ENCODE measurements at places on chromosomes 2 and 18.

- no peak for DNase-seq
These were observed 197.0 kb upstream of the MEIS1 start for GRCh38 chr2:66237803-66238379.

GRCh38 chr2:128557831-128558241 lies 239.2 kb upstream of the HS6ST1 start:
- no peak for DNase-seq

DNA sequence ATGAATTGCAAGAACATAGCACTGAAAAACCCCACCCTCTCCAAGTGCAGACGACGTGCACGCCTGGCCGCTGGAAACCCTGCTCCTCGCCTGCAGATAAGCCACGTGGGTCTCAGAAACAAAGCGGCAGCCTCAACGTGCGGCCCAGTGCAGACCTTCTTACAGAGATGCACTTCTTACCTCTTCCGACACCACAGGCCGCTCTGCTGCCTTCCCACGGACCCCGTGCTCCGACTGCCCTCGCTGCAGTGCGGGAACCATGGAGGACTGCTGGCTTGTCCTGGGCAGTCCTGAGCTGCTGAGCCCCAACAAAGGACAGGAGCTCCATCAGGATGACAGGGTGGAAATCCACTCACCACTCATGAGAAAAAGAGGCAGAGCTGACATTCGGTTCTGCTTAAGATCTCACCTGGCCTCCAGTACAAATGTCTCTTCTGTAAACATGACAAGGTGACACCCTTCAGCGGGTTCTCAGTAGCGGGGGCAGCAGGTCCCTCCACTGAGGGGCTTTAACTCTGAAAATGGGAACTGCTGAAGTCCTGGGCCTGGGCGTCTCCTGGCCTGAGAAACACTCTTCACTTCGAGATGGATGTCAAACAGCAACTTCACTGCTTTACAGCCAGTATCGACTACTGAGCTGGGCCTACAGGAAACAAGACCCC lies 6.2 kb downstream of the COPS9 start:
- DNase-seq: no peak

DNA sequence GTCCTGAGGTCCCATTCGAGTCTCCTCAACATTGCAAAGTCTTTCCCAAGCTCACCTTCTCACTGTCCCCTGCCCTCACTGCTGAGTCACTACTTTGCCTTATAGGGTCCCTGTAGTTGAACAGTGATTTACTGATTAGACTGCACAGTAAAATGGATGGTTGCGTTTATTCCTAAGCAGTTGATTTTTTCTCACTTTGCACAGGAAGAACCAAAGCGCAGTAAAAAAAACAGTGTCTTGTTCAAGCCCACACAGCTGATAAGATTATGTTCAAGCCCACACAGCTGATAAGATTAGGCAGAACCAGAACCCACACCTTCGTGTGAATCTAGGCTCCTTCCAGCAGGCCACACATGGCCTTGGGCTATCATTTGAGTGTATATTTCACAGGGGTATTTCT lies 215.3 kb upstream of the COPS8 start:
- no peak for DNase-seq

DNA sequence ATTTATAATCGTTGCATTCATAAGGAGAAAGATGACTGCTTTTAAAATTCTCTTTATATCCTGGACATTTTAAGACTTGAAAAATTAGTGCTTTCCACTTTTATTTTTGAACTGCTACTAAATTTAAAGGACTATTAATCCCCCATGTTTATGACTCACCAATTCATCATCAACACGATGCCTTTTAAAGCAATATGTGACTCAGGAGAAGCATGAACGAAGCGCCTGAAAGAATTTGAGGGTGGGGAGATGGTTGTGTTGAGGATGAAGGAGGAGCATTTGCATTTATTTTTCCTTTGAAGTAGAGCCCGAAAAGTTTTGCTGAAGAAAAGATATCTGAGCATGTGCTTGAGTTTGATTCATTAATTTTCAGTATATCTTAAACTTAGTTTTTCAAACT lies 192.2 kb upstream of the LRRTM1 start:
- DNase-seq: no peak

DNA sequence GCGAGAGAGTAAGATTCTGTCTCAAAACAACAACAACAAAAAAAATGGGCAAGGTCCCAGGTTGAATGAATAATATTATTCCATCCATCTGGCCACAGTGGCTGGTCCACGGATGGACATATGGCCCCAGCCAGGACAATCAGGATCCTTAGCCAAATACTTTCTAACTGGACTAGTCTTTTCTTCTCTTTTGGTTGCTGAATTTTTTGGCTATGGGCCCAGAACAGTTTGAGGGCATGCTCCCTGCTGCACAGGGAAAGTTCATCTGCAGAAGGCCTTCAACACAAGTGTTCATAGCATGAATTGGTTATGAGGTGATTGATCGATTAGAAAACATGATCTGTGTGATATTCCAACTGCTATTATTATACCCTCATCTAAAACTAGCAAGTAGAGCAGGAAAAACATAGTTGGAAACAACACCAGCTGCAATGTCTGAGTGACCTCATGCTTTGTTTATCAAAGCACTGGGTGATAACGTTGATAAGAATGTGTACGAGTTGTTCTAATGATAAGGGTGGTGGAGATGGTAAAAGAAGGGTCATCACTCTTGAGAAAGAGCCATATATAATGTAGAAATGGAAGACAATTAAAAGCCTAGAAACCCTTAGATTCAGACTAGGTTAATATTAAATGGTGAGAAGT lies 47.8 kb upstream of the RNF103 start:
- no peak for DNase-seq

- DNase-seq: peak; percentile 89
These were observed 99.1 kb downstream of the SH3BP4 start for GRCh38 chr2:235050980-235051351.

GRCh38 chr2:28582152-28582551 lies 86.3 kb downstream of the PLB1 start:
- DNase-seq: no peak

- DNase-seq: no peak
These were observed 31.6 kb upstream of the AFF3 start for GRCh38 chr2:100174026-100174431.

DNA sequence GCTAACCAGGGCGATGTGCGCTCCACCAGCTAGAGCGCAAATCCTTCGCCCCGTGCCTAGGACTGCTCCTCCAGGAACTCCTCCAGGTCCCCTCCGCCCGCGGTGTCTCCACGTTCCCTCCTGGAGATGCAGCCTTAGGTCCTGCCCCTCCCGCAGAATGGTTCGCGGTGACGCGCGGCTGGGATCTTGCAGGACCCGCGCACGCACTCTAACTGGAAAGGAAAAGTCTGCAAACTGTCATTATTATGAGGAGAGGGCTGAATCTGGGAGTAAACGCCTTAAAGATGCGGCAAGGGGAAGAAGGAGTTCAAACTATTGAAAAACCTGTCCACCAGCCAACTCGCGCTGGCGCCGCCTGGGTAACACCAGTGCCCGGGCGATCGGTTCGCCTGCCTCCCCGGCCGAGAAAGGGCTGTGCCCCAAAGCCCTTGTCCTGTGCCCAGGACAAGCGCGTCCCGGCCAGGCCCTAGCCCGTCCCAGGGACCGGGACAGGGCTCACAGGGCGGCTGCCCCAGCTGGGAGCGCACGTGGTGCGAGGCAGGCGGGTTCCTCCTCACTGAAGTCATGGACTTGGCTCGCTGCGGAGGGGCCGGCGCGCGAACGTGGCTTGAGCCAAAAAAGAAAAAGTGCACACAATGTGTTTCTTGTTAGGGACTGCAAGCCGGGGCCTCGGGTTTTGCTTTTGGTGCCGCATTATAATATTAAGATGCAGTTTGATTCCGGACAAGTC lies 5.5 kb upstream of the ID2 start:
- no peak for DNase-seq

DNA sequence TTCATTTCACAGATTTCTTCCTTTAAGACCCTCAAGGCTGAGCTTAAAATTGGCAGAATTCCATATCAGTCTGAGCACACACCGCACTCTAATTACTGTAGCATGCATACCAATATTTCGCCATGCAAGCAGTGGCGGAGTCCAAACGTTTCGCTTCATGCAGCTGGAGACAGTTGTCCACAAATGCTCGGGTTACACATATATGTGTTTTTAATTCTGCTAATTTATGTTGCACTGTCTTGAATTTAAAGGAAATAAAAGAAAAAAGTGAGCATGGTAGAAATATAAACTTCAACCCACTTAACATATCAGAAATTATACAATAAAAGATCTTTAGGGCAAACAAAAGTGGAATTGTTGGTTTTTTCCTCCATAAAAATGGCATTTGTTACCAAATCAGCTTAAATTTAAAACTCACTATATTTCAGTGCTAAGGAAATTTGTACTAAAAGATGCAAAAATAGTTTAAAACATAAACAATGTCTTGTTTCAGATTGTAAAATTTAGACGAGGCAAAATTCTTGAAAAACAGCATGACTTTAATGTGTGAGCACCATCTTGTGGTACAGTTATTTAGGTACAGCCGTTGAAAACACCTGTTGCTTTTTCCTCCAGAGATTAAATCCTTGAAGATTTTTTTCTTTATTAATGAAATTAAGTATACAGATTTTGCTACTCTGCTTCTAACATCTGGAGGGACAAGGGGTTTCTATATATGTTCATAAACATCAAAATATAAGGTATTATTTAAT lies 24.1 kb upstream of the KANSL1L start:
- peak; percentile 36 for DNase-seq

GRCh38 chr2:164178835-164179465 lies 442.3 kb downstream of the GRB14 start:
- DNase-seq: no peak

DNA sequence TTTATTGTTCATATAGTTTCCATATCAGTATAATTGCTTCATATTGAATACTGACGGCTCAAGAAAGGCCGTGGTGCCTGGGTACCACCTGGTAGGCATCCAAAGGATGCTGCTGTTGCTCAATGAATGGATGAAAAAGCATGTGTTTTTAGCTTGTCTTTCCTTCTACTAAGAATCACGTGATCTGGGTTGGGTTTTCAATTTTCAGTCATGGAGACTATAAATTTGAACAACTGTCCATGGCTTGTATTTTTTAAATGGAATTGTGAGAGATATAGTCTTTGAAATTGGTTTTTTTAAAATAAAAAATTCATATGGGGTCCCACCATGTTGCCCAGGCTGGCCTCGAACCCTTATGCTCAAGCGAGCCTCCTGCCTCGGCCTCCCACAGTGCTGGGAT lies 25.3 kb downstream of the EMILIN2 start:
- DNase-seq: no peak

DNA sequence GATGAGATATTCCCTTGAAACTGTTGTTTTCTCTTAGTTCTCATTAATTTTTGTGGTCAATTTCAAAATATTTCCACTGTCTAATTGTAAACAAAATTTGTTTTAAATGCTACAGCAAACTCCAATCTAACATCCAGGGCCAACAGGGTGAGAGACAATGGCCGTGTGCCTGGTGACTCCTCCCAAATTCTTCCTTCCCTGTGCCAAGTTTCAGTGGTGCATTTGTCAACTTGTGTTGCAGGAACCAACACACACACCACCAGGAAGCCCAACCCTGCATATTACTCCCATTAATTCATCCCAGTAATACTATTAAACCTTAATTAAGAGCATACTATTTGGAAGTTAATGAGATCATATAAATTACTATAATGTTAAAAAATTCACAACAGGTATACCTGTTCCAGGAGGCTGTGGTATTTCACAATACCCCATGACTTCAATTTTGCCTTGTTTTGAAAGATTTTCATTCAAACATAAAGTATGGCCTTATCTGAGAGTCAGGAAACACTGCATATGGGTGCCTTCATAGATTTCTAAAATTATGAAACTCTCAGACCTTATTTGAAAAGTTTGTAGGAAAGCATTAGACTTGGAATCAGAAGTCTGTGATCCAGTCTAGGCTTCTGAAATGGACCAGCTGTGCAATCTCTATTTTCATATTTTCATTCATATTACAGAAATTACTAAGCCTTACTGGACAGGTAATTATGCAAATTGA lies 1.1 kb downstream of the SERPINB2 start:
- no peak for DNase-seq

DNA sequence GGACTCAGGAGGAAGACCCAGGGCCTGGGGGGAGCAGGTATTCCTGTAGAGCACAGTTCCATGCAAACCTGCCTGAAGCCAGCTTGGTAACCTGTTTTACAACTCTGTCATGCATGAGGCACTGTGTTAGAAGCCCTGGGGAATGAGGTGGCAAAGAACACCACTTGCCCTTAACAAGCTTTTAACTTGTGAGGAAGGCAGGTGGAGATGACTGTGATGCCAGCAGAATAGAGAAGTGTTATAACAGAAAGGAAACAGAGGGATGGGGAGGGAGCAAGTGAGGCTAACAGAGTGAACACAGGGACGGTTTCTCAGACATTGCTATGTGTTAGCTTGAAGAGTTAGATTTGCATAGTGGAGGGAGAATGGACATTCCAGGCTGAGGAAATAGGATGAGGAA lies 11.5 kb upstream of the IL1A start:
- peak; percentile 92 for DNase-seq

- no peak for DNase-seq
These were observed 125.3 kb upstream of the GPC1 start for GRCh38 chr2:240310201-240310600.

All from PC-9 (cell line).